Stimulated activated CD8-positive, alpha-beta memory T cell treated with anti-CD3 and anti-CD28 coated beads, Interleukin-12 subunit alpha, Interleukin-12 subunit beta, amount 100 ng/mL, for 1 hour (primary cell): ENCODE measurements at places on chromosomes 1 and 21.

GRCh38 chr1:234997896-234998741 is 130.5 kb downstream of the TOMM20 start:
- no peak for DNase-seq

DNA sequence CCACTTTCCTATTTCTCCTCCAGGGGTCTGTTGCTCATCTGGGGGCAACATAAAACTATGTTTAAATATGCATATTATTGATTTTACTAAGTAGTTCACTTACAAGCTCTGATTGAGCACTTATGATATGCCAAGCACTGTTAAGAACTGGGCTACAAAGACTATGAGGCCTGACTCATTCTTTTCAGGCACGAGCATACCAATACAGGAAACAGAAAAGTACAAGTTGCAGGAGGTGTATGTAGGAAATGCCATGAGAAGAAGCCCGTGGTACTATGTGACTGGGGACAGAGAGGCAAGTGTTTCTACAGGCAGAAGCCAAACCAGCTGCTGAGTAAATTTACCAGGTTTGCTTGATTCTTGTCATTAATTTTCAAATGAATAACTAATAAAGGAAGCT is 120.4 kb upstream of the PTGFR start:
- DNase-seq, result no peak

- DNase-seq, result no peak
Observed at GRCh38 chr1:167755654-167756053, 33.9 kb downstream of the MPZL1 start.

- no peak for DNase-seq
Observed at GRCh38 chr21:41426676-41427404, 801 bp downstream of the MX1 start.

GRCh38 chr21:40335704-40336103 is 468.5 kb downstream of the PCP4 start:
- no peak for DNase-seq

DNA sequence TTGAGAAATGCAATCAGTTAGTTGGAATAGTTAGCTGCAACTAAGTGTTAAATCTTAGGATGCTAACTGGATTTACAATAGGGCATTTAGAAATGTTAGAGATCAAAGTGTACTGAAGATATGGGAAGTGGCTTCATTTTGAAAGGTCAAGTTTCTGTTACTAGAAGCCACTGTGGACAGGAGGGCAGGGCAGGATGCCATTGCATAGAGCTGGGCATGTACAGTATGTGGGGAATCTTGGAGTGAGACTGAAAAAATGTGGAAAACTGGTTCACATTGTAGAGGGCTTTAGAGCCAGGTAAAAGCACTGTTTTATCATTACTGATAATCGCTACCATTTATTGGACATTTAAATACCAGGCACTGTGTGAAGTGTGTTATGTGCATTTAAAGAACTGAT is 31.0 kb downstream of the ARID1A start:
- no peak for DNase-seq

GRCh38 chr1:26225033-26225831 is 8.8 kb upstream of the CEP85 start:
- DNase-seq, result no peak

DNA sequence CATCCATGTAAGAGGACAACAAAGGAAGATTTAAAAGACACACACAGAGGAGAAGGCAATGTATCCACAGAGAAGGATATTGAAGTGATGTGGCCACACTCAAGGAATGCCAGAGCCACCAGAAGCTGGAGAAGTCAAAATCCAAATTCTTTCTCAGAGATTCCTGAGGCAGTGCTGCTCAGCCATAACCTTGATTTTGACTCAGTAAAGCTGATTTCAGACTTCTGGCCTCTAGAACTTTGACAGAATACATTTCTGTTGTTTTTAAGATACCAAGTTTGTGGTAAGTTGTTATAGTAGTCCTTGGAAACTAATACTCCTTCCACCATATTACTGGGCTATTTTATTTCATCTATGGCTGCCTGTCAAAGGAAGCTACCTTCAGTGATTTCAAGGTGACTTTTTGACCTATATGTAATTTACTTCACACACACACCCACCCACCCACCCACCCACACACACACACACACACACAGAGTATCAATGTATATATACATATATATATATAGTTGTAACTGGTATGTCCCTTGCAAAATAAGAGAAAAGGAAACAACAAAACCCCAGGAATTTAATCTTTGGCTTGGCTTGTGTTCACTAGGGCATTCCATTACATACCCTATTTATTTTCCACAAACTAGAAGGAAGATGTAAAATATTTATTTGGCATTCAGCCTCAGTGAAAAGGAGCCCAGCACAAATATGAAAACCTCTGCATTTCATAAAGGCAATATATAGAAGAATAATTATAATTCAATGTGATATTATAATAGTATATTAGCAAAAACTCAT is 142.1 kb upstream of the PTGFR start:
- no peak for DNase-seq

DNA sequence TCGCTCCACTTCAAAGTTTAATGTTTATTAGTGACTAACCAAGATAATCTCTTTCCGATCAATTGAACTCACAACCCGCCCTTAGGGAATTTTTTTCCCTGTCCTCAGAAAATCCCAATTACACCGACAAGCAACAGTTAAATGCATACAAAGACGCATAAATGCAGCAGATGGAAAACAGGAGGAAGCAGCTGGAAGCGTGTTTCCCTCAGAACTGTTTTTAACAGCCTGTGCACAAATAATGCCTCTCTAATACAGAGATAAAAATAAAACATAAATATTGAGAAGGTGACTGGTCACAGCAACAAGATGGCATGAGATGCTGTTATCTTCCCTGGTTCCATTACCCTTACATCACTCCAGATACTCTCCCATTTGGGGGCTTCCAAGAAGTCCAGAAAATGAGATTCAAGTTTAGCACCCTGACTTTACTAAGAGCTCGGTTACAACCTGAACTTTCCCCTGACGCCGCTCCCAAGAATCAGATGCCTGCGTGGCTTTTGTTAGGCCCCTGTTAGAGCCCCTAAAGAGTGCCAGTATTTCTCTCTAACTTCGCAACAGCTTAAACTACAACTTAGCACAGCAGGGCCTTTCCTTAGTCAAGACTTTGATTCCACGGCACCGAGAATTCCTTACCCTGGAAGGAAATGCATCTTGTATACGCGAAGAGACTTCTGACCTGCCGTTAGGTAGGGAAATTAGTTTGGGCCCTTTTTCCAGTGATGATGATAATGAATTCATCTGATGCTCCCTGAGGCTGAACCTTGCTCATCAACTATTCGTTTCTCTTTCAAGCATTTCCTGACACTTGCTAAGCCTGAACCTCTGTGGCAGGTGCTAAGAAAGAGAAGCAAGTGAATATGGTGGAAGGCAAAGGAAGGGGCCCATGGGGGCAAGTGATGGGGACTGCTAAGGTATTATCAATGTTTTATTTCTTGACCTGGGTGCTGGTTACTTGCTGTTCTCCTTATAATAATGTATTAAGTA is 137.7 kb upstream of the SMYD2 start:
- DNase-seq, result no peak

DNA sequence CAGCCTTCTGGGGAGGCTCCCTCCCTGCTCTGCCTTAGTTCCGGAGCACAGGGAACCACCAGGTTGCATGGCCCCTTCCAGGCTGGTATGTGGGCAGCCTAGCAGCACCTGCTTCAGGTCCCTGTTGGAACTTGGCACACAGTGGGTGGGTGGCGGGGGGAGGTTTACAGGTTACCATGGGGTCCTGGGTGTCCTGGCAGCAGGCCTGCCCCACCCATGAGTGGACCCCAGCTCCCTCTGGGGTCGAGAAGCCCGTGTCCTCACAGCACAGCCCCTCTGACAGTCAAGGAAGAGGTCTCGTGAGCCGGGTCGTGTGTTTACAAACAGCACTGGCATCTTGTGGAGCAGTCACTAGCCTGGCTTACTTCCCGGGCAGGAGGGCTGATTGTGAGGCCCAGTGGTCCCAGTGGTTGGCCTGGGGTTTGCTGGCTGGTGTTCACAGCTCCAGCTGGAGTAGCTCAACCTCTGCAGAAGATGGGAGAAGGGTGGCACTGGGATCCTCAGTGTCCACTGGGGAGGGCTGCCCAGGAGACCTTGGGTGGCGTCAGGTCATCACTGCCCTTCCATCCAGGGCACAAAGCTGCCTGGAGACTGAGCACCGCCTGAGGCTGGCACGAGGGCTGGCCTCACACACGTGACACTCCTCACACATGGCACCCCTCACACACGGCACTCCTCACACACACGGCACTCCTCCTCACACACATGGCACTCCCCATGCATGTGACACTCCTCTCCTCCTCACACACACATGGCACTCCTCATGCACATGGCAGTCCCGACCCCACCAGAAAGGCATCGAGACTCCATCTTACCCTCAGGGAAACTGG is 100.9 kb downstream of the RIPK4 start:
- DNase-seq, result no peak

GRCh38 chr1:155574077-155574476 is 11.5 kb upstream of the ASH1L start:
- DNase-seq, result no peak

DNA sequence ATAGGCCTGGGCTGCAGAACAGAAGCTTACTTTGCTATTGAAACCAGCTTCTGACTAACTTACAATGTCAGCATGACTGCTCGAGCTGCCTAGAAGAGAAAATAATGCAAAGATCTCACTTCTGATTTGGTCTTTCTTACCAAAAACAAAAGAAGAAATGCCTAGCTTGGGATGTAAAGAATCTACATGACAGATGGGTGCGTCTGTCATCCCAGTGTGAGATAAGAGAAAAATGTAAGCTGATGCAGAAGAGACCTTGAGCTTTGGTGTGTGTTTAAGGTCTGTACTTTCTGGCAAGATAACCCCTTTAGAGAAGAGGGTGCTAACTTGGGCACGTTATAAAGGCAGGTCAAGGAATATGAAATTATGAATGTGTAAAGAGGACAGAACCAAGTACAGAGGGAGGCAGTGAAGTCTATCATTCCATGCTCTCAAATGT is 3.6 kb downstream of the FAM20B start:
- no peak for DNase-seq

GRCh38 chr1:76640092-76640491 is 227.2 kb upstream of the ST6GALNAC5 start:
- no peak for DNase-seq

- no peak for DNase-seq
Observed at GRCh38 chr1:170494369-170494768, 37.6 kb upstream of the GORAB start.

- DNase-seq, result no peak
Observed at GRCh38 chr1:15465674-15466073, 9.1 kb downstream of the CELA2A start.

GRCh38 chr1:28139025-28139712 is 37.3 kb downstream of the PTAFR start:
- no peak for DNase-seq

DNA sequence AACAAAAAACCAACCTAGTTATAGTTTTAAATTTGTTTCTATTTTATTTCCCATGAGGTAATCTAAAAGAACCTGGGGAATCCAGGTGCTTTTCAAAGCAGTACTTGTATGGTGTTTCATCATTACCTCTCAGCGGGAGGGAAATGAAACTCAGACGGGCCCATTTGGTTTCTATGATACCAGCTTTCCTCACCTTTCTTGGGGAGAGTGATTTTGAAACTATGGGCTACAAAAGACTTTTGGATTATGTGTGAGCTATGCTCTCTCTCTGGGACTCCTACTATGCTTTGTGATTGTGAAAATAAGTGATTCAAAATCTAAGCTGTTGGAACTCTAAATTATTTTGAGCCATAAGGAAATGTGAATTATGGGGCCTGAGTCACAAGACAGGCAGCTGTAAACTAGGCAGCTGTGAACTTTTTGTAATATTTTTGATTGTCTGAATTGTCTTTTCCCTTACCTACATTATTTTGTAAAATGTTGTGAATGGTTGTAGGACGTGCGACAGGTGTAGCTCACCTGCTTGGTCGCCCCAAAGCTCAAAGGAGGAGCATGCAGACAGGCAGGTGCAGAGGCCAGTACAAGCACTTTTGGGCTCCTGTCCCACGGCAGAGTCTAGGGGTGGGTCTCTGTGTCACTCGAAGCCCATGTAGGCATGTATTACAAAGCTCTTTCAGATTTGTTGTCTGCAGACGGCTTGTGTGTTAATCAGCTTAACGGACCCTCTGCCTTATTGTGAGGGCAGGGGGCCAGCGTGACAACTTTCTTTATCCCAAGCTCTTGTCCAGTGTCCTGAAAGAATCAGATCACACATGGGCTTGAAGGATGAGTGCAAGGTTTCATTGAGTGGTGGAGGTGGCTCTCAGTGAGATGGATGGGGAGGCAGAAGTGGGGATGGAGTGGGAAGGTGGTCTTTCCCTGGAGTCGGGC is 64.8 kb upstream of the BACH1 start:
- DNase-seq, result no peak

DNA sequence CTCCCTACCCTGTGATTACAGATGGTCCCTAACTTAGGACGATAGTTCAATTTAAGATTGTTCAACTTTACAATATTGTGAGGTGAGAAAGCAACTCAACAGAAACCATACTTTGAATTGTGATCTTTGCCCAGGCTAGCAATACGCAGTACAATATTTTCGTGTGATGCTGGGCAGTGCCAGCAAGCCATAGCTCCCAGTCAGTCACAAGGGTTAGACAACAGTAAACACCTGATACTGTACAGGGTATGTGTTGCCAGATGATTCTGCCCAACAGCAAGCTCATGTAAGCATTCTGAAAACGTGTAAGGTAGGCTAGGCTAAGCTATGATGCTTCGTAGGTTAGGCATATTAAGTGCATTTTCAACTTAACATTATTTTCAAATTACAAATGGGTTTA is 11.9 kb downstream of the GPBP1L1 start:
- DNase-seq, result no peak

DNA sequence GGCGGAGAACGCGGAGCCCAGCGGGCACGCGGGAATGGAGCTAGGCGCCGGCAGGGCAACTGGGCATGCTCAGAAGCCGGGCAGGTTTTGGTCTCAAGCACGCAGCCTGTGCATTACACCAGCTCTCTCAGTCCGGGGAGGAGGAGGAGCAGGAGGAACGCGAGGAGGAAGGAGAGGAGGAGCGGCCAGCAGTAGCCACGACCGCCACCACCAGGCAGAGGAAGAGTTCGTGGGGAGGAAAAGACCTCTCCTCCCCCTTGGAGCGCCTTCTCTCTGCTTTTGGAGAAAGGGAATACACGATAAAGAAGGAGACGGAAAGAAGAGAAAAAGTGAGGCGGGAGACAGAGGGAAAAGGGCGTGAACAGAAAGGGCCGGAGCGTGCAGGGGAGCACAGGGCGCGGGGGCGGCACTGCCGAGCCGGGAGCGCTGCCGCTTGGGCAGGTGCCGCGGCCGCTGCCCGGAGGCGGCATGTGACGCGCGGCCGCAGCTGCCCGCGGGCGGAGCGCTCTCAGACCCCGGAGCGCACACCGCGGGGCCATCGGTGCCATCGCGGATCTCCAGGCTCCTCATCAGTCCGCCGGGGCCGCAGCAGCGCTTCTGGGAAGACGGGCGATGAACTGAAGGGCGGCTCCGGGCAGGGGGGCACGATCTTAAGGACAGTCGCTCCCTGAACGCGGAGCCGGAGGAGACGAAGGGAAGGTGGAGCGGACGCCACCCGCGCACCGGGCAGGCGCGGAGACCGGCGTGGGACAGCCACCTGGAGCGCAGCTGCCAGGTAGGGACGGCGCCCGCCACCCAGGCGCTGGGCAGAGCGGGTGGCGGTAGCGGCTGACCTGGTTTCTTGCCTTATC is at the start of gene CHRM3:
Gene CHRM3 (plus strand): TSS at position 116 of the 851 bp plus-strand sequence. CDS start 520,884 bp downstream, outside the sequence.
- DNase-seq, result no peak

GRCh38 chr21:28337315-28337714 is 655.4 kb downstream of the LTN1 start:
- DNase-seq, result no peak
